KBM-7 (cell line): ENCODE measurements at places on chromosomes 16 and 17.

- DNase-seq, result no peak
Measured at GRCh38 chr16:84449156-84450140, 55.0 kb downstream of the MEAK7 start.

DNA sequence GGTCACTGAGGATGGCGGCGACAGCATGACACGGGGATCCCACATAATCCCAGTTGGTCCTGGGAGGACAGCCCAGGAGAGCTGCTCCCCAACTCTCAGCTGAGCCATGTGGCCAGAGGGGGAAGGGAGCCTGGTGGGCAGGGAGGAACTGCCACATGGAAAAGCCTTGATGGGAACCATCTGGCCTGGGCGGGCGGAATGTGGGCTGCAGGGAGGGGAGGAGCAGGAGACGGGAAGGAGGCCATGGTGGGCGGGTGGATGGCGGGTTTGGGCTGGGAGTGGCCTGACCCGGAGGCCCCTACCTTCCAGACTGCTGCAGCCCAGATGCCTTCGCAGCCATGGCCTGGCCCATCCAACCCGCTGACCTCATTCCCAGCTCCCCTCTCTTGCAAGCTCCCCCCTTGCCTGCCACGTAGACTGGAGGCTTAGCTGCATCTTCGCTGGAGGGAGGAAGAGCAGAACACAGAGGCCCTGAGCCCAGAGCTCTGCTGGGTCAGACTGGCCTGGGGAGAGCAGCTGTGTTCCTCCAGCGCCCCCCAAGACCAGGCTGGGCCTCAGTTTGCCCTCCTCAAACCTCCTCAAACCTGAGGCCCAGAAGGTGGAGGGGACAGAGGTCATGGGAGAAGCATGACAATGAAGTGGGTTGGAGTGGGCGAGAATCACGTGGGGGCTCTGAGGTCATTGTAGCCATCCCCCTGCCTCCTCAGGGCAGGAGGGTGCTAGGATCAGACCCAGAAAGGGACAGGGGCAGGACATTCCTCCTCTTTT is 8.2 kb upstream of the COL1A1 start:
- DNase-seq, result no peak

DNA sequence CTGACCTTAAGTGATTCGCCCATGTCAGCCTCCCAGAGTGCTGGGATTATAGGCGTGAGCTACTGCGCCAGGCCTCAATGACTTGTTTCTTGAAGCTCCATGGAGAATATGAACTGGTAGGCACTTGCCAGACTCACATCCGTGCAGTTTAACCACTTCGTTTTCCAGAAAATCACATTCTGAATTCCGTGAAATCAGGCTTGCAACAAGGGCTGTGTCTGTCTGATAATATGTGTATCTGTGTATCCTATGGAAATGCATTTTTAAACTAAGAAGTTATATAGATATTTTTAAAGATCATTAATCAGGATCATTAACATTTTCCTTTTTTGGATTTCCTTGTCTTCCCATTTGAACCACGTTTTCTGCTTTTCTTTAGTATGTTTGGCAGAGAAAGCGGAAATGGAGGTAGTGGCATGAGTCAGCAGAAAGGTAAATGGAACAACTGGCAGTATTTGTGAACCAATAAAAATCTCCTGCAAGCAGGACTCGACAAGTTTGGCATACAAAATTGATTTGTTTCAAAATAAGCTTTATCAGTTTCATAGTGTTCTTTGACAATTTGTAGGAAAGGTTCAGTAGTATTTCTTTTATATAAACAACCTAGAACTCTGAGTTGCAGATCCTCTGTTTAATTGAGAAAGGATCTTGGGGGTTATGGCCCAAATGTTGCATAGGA is 33.0 kb downstream of the USP10 start:
- peak; percentile 61 for DNase-seq

- no peak for DNase-seq
Measured at GRCh38 chr16:22424161-22424937, 49.9 kb upstream of the CDR2 start.

DNA sequence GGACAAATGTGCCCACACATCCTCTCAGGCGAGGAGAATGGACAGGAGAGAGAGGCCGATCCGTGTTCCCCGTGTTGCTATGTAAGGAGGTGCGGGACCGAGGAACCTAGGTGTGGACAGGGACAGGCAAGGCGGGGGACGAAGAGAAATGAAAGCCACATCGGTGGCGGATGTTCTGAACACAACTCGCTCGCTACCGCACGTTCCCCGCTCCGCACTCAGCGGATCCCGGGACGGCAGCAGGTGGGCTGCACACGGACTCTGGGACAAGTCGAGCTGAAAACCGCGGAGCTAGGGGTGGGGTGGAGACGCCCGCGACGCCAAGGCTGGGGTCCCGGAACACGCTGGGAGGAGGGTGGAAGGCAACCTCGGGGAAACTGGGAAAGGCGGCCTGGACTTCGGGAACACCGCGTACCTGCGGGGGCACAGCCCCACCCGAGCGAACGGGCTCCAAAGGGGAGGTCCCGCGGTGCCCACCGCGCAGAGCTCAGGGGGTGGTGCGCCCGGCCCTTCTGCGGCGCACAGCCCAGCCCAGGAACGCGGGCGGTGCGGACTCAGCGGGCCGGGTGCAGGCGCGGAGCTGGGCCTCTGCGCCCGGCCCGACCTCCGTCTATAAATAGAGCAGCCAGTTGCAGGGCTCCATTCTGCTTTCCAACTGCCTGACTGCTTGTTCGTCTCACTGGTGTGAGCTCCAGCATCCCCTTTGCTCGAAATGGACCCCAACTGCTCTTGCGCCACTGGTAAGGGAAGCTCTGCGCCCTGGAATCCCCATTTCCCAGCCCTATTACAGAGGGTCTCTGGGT is at the start of gene MT1E:
Gene MT1E (plus strand): TSS at position 642 of the 803 bp plus-strand sequence. CDS start 71 bp downstream, at position 713.
- DNase-seq, result peak; percentile 93

DNA sequence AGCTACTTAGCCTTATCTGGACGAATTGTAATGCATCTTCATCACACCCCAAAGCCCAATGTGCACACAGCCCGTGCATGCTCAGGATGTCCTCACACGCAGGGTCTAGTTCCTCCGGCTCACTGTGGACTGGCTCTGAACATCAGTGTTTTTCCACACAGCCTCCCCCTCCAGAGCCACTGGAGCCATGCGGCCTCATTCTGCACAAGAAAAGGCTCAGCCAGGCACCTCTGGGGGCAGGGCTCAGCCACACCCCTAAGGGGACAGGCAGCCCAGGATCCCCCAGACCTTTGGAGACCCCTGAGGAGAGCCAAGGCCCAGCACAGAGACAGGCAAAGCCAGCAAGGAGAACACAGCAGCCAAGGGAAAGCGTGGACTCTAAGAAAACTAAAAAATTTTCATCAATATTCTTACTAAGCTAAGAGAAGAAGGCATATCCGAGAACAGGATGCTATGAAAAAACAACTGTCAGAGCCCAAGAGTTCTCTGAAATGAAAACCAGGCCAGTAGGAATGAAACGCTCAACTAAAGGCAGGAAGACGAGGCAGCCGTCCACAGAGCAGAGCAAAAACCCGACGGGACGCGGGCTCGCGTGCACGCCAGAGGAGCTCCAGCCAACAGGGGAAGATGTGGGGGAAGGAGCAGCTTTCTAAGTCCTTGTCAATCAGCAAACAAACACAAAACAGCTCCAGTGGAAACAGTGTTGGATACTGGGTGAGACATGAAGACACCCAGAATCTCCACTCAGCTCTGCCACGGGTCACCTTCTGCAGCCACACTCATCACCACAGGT is 34.5 kb downstream of the MAP1LC3B start:
- no peak for DNase-seq

- no peak for DNase-seq
Measured at GRCh38 chr17:48630925-48631692, 5.0 kb upstream of the HOXB9 start.

DNA sequence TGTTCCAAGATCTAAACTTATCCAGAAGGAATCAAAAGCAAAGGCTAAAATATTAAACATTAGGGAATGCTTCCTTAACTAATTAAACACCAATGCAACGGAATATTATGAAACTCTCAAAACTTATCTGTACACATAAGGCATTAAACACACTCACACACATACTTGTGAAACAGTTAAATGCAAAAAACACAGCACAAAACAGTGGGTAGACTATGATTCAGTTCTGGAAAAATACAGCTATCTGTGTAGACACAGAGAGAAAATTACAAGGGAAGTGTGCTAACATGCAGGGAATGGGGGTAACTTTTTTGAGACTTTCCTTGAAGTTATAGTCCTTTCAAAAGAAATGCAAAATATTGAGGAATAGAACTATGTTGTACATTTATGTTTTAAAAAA is 36.7 kb upstream of the CCL1 start:
- DNase-seq, result no peak

- DNase-seq, result no peak
Measured at GRCh38 chr17:79023180-79023705, 726 bp upstream of the C1QTNF1 start.

DNA sequence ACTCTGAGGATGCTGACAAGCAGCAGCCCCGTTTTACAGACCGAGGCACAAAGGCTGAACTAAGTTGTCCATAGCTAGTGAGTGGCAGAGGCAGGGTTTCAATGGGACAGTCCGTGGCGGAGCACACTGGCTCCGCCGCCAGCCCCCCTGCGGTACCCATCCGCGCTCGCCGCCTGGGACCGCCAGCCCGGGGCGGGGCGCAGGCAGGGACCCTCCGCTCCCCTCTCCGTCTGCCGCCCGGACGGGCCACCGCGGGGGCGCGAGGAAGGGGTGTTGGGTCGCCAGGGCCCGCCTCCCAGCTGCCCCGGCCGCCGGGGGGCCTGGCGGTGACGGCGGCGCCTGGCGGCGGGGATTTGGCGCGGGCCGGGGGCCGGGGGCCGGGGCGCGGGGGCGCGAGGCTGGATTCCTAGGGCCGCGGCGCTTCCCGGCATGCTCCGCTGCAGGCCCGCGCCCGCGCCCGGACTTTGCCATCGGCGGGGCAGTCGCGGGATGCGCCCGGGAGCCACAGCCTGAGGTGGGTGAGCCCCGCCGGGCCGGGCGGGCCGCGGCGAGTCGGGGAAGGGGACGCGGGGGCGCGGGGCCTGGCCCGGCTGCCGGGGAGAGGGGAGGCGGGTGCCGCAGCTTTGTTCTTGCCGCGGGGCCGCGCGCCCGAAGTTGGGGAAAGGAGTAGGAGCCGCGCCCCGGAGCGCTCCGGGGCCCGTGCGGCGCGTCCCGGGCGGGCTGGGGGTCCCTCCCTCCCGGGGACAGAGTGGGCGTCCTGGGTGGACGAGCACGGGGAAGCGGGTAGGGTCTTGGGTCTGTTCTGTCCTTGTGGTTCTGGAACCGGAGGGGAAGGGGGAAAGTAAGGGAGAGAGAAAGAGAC is at the start of gene TMEM98:
Gene TMEM98 (plus strand): TSS at position 430 of the 862 bp plus-strand sequence. CDS start 3,376 bp downstream, outside the sequence.
- DNase-seq, result peak; percentile 35

GRCh38 chr16:8943001-8943763 is 20.5 kb downstream of the USP7 start:
- no peak for DNase-seq

DNA sequence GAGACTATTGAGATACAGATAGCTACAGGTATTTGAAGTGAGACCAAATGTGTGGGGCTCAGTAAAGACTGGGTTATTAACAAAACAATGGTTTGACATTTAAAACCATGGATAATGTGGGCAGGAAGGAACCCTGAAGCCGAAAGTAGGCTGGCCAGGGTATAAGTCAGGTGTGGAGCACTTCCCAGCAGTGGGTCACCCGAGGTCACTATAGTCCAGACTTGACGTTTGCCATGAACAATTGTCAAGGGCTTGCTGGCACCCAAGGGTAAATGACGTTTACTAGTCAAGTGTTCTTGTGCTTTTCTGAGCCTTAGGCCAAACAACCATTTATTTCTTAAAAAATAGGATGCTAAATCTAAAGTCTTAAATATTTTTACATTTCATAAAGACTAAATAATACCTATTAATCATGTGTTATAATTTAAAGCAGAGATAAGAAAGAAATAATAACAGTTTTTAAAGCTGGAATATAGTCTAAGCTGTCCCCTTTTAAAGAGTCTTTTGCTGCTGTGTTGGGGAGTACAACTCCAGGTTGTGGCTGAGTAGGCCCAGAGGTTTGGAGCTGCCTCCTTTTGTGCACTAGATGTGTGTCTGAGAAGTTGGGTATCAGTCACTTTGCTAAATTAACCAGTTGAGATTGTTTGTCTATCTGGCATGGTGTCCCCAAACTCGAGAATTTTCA is 15.7 kb downstream of the ALDH3A2 start:
- no peak for DNase-seq

- DNase-seq, result peak; percentile 83
Measured at GRCh38 chr16:88703486-88704309, 2.5 kb downstream of the RNF166 start.

- DNase-seq, result no peak
Measured at GRCh38 chr17:38544839-38545209, 60.9 kb downstream of the SRCIN1 start.

DNA sequence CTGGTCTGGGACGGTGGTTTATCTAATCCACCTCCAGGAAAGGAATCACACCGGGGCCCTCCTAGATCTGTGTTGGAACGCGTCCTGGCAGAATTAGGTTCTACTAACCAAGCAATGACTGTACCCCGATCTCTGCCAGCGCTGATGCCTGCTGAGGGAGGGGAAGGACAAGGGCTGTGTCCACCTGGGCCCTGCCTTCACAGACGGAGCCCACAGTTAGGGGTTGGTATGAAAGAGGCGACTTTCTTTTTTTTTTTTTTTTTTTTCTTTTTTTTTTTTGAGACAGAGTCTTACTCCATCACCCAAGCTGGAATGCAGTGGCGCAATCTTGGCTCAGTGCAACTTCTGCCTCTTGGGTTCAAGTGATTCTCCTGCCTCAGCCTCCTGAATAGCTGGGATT is 9.9 kb upstream of the KRT19 start:
- no peak for DNase-seq

GRCh38 chr16:54616610-54617009 is 314.1 kb upstream of the IRX5 start:
- no peak for DNase-seq

DNA sequence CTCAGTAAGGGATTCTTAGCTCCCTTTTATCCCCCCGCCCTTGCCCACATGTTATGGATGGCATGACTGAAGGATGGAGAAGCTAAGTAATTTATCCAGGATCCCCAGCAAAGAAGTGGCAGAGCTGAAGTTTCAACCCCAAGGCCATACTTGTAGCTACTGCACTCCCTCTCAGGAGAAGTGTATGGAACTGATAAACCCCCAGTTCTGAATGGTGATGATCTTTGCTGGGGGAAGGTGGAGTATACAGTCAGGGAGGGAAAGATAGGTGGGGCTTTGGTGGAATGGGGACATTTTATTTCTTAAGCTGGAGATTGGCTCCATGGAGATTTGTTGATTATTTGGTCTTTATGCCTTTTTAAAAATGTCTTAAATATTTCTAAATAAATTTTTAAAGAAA is 58.3 kb downstream of the TNRC6C start:
- no peak for DNase-seq
